ENCODE measurements at places on chromosomes 7 and 10.
A peak's percentile ranks its signal among the peaks of the same experiment; 100 is the strongest.

DNA sequence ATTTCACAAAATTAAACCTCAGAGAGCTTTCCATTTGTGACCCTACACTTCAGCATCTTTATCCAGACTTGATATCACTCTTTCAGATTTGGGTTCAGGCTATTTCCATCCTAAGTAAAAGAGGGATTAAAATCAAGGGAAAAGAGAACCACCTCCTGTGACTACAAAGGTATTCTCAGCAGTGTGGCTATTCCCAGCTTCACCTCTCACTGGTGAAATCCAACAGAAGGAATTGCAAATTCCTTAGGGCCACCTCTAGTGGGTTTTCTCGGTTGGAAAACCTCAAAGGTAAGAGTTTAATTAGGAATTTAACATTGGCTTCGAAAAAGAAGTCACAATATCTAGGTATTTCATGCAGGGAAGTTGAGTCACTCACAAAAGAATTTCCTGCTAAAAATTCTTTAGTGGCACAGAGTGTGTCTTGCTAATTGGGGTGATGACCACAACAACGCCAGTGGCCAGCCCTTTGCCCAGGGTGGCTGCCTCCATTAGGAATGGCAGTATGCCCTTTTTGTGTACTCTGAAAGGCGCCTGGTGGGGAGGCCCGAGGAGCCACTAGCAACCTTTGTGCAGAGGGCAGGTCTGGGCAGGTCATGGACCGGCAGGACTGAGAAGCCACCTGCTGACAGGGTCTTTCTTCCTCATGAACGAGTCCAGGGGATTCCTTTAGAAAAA, 52.2 kb downstream of the SEM1 start:
- DNase-seq = no peak

DNA sequence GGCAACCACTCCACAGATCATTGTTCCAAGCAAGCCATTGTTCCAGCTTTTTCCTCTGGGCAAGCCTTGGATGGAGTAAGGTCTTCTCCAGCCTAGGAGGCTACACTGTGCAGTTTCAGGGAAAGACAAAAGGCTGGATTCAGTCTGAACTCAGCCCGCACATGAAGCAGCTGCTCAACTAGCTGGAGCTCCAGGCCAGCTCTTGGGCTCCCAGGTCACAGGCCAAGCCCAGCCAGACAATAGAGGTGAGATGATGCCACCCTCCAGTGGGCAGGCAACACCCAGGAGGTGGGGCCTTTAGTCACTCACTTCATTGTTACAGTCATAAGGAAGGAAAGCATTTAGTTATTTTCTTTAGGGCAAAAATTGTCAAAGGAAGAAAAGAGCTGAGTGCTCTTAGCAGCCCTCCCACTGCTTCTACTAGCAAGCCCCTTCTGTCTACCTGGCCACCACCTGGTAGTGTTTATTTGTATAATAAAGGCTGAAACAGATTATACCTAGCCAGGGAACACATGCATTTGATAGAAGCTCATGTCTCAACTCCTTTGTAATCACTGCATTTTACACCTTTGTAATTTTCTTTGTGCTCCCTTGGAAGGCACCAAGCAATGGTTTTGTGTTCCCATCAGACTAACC, 253.4 kb downstream of the WDR11 start:
- no peak for DNase-seq

GRCh38 chr10:130218936-130219335, 82.7 kb downstream of the GLRX3 start:
- DNase-seq = no peak

GRCh38 chr10:48981310-48981907, 41.8 kb upstream of the LRRC18 start:
- DNase-seq = no peak

DNA sequence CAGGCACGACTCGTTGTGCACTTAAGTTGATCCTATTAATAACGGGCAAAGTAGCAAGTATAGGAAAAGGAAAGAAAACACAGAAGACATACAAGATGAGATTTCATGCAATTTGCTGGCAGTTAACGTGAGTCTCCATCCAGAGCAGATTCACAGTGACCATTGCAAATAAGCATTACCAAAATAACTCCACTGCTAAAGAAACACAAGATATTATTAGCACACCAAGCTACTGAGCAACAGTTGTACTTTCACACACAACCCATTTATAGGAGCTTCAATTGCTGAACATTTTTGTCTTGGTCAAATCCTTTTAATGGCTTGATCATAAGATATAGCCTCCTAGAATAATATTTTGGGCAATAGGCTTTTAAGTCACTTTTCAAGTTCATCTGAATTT, 187.7 kb upstream of the HGF start:
- no peak for DNase-seq

DNA sequence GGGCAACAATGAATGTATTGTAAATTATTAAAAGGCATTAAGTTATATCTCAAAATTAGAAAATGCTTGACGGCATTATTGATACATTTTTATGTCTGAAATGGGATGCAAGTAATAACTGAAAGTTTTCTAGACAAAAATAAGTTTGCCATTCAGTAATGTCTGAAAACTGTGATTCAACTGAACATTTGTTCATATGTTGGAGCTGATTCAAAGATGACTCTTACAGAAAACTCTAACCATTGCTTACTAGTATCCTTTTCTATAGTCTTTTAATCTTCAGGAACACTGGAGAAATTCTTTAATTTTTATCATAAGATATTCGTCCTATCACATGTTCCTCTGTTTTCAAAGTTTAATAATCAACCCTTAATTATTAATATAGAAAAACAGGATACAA, 71.1 kb upstream of the TFEC start:
- no peak for DNase-seq

- no peak for DNase-seq
Measured at GRCh38 chr7:19121977-19122588, 4.6 kb upstream of the TWIST1 start.

DNA sequence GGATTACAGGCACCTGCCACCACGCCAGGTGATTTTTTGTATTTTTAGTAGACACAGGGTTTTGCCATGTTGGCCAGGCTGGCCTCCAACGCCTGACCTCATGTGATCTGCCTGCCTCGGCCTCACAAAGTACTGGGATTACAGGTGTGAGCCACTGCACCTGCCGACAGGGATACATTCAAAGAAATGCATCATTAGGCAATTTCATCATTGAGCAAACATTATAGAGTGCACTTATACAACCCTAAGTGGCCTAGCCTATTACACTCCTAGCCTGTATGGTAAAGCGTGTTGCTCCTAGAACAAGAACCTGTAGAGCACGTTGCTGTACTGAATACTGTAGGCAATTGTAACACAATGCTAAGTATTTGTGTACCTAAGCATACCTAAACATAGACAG, 350.3 kb downstream of the GALNT17 start:
- no peak for DNase-seq

DNA sequence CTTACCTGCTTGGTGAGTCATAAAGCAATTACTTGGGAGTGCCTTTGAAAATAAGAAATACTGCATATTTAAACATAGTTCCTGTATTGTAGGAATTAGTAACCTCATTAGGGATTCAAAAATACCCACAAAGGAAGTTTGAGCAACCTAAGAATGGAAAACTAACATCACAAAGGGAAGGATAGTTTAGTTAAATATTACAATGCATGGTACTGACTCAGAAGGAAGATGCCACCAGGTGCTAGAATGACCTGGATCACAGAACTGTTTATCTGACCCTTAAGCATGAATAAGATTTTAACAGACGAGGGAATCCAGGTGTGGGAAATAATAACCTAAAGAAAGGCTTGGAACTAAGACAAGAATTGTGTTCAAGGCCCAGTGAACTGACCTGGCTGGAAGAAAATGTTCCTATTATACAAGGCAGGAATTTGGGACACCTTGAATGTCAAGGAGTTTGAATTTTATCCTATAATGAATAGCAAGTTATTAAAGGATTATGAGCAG, 106.4 kb downstream of the GSAP start:
- DNase-seq = no peak

- no peak for DNase-seq
Measured at GRCh38 chr7:102296179-102296438, 9.4 kb downstream of the SH2B2 start.

DNA sequence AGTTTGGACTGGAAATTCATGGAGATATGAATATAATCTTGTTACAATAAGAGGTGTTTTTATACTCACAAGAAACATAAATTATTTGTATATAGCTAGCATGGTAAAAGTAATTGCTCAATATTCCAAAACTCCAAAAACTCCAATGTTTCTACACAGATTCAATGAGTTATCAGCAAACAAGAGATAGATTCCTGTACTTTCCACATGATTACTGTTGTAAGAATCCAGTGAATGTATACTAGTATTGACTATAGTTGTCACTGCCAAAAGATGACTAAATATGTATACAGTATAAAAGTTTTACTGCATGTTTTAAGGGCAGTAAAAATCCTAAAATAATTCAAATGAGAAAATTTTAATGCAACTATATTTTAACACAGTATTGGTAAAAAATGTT, 10.7 kb downstream of the ATOH7 start:
- no peak for DNase-seq

DNA sequence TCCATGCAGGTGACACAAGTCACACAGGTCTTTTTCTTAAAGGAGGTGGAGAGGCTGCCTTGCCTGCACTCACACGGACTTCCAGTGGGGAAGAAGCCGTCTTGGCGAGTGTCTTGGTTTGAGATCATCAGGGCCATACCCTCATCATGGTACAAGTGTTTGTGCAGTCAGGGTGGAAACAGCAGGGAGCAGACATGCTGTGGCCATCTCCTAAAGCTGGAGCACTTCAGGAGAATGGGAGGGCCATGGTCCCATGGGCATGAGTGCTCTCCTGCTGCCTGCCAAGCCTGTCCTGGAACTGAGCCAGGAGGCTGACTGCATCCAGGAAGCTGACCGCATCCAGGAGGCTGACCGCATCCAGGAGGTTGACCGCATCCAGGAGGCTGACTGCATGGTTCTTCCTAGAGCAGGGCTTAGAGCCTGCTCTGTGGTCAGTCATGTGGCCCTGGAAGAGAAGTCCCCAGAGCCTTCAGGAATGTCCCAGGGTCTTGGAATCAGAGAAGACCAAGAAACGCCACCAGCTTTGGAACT, 98.4 kb downstream of the ADARB2 start:
- no peak for DNase-seq

DNA sequence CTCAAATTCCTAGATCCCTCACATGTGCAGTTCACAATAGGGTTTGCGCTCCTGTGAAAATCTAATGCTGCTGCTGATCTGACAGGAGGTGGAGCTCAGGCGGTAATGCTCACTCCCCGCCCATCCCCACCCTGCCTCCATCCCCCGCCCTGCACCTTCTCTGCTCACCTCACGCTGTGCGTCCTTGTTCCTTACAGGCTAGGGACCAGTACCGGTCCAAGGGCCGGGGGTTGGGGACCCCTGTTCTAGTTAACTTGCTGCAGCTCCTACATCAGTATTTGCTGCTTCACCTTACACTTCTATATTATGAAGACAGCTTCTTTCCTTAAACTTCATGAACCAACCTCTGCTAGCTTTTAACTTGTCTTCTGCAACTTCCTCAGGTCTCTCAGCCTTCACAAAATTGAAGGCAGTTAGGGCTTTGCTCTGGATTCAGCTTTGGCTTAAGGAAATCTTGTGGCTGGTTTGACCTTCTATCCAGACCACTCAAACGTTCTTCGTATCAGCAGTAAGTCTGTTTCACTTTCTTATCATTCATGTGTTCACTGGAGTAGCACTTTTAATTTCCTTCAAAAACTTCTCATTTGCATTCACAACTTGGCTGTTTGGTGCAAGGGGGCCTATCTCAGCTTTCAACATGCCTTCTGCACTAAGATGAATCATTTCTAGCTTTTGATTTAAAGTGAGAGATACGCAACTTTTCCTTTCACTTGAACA, 1.7 kb upstream of the TNKS2 start:
- DNase-seq = peak; percentile 27

DNA sequence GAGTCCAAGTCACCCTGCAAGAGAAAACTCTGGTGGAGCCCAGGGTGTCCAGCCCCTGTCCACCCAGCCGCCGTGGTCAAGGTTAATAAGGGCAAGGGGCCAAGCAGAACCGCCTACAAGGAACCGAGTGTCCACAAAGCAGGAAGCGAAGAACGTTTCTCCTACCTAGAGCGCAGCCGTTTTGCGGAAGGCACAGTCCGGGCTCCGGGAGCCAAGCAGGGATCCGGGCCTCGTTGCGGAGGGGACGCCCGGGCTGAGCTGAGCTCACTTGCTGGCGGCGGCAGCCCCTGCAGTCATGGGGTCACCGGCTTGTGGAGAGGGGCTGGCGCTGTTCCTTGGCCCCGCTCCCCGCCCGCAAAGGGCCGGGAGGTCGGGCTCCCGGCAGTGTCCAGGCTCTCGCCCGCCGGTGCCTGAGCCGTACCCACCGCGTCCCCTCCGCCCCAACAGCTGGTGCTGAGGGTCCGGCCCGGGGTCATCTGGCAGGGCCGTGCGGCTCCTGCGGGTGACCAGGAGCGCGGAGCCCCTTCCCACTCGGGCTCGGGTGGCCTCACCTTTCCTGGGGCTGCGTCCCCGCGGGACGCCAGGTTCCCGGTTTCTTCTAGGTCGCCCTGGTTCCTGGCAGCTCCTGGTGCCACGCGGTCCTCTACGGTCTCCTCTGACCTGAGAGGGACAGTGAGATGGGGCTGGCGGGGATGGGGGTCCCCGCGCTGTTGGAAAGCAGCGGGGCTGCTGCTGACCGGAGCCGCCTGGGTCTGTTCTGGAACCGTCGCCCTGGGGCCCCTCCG, 14.0 kb upstream of the ZNF273 start:
- DNase-seq = no peak

GRCh38 chr7:119974972-119975371, 298.0 kb upstream of the KCND2 start:
- no peak for DNase-seq

GRCh38 chr10:47253030-47253637, 46.9 kb upstream of the GDF10 start:
- no peak for DNase-seq

DNA sequence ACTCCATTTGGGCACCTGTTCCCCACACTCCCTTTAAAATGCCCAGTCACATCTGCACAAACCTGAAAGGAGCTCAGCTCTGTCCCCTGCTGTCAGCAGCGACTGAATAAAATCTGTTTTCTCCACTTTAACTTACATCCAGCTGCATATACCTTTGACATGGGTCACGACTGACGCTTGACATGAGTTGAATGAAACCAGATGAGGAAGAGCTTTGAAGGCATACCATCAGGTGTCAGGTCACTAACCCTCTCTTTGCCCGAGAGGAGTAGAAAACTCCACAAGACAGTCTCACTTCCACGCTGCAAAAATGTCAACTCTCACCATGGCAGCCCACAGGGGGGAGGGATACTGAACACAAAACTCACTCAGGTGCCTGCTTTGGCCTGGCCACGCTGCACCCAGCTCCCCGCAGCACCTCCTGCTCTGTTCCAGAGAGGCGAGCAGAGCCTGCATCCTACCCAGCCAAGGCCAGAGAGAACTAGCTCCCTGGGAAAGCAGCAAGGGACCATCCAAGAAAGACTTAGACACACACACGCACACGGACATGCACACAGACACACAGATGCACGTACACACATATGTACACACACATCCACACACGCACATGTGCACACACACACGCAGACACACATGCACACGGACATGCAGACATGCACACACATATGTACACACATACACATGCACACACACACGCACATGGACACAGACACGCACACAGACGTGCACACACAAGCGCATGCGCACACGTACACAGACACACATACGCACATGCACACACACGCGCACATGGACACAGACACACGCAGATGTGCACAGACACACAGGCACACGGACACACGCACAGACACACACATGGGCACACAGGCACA, 191.0 kb downstream of the MAD1L1 start:
- no peak for DNase-seq

- no peak for DNase-seq
Measured at GRCh38 chr10:35765996-35766395, 123.9 kb upstream of the FZD8 start.
